ENCODE measurements at places on chromosomes 2 and 18. TPM values are rescaled to one million over a fixed set of nuclear protein-coding genes. Genes with fewer than 3 reads are reported as not detected.

The TLX2 gene
- not detected for total RNA-seq

The DYNAP gene
- total RNA-seq = not detected

The TMEM37 gene
- total RNA-seq = 23.7 TPM

The NOSTRIN gene
- not detected for total RNA-seq

The CHRNA1 gene
- total RNA-seq = not detected

The IL1B gene
- total RNA-seq = not detected

The POLR1B gene
- total RNA-seq = 70.8 TPM

The RAB27B gene
- total RNA-seq = not detected

The KLHL41 gene
- total RNA-seq = 0.31 TPM

The EPAS1 gene
- total RNA-seq = 64.9 TPM

The ALPI gene
- total RNA-seq = not detected

The RBMS1 gene
- 55.5 TPM for total RNA-seq

The TMEFF2 gene
- total RNA-seq = not detected

The ALPP gene
- not detected for total RNA-seq

The KCNG2 gene
- not detected for total RNA-seq

The PEX13 gene
- total RNA-seq = 75.9 TPM

The CRYBA2 gene
- not detected for total RNA-seq

The VWA3B gene
- total RNA-seq = not detected

The ATP6V1B1 gene
- total RNA-seq = not detected

The PNKD gene
- 50.0 TPM for total RNA-seq

The PRKAG3 gene
- total RNA-seq = not detected

The IL36G gene
- not detected for total RNA-seq

The REG1B gene
- total RNA-seq = not detected

The IL1RL2 gene
- total RNA-seq = not detected

The KCNIP3 gene
- total RNA-seq = not detected

The FEZ2 gene
- 59.1 TPM for total RNA-seq

The MLPH gene
- total RNA-seq = not detected

The FAM161A gene
- 3.4 TPM for total RNA-seq

The PCGF1 gene
- total RNA-seq = 14.2 TPM

The EN1 gene
- not detected for total RNA-seq

The GCFC2 gene
- total RNA-seq = 65.8 TPM

The SMYD1 gene
- not detected for total RNA-seq

The ASXL3 gene
- not detected for total RNA-seq

The MROH2A gene
- 0.04 TPM for total RNA-seq

The GPR45 gene
- not detected for total RNA-seq

The METTL21A gene
- total RNA-seq = 61.2 TPM

The CREB1 gene
- total RNA-seq = 79.5 TPM

The TDRD15 gene
- total RNA-seq = 0.29 TPM

The EMILIN2 gene
- 6.9 TPM for total RNA-seq

The EDAR gene
- total RNA-seq = not detected

The MOGAT1 gene
- total RNA-seq = 4.3 TPM

The FAM124B gene
- total RNA-seq = not detected

The IL36A gene
- total RNA-seq = not detected

The PER2 gene
- total RNA-seq = 6.8 TPM

The MYO7B gene
- total RNA-seq = not detected

The UGT1A3 gene
- total RNA-seq = 0.11 TPM

The PRKRA gene
- total RNA-seq = 74.7 TPM

The FEV gene
- not detected for total RNA-seq

Data from HepG2 (cell line).